ENCODE measurements at places on chromosomes 3 and 15. TPM values are rescaled to one million over a fixed set of nuclear protein-coding genes. Genes with fewer than 3 reads are reported as not detected.

- peak; percentile 9 for DNase-seq
Measured at GRCh38 chr15:28140062-28140461, 40.9 kb upstream of the OCA2 start.

DNA sequence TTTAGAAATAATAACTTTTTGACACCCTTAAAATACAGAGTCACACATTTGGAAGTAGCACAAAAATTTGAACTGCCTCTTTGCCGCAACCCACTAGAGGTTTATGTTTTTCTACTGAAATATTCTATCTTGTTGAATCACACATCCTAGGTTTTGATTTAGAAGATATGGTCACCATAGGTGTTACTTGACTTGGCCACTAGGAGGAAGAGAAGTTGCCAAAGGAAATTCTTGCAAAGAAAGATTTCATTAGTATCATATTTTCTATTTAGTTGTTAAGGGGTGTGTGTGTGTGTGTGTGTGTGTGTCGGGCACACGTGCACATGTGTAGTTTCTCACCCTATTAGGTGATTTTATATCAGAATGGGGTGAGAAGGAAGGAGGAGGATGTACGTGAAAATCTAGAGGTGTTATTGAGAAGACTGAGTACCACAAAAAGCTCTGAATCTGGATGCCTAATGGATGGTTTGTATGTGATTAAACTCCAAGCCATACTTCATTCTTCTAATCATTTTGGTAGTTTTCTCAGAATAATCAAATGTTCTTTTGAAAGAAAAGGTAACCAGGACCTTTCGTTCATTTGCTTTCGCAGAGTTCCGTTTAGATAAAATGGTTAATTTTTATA lies 31.5 kb downstream of the ZFAND6 start:
- no peak for DNase-seq

ZCWPW2 gene
- 2.1 TPM for total RNA-seq

NOP10 gene
- total RNA-seq, result 96.9 TPM
